ENCODE measurements at places on chromosomes 2 and 18.

DNA sequence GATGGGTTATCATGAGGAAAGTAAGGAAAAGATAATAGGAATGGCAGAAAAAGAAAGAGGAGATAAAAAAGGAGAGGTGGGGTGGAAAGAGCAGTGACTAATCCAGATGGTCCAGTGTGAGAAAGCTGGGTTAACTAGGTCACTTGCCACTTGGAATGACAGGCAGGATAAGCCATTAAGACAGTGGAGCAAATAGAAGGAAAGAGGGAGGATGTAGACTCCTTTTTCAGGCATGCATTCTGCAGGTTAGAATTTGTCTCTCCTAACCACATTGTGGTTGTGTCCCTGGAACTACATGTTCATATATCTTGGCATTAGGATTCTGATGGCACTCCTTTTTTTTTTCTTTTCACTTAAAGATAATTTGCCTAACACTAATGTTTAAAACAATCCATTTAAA, 13.4 kb upstream of the NEMP2 start:
- DNase-seq = peak; percentile 32

GRCh38 chr2:232889876-232890401, 19.9 kb downstream of the SNORC start:
- no peak for DNase-seq

DNA sequence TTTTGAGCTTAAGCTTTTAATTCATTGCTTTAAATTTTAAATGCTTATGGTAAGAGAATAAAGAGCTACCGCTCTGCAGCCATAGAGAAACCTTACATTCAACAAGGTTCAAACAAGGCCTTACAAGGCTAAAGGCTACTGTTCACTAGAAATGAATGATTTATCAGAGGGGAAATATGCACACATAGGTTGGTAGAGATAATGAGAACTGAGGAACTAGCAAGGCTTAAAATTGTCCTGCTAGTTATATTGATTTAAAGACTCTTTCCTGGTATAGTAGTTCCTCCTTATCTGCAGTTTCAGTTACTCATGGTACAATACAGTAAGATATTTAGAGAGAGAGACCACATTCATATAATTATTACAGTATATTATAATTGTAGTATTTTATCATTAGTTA, 193.4 kb downstream of the WDR7 start:
- no peak for DNase-seq

- DNase-seq = no peak
These were observed 2.3 kb downstream of the INPP5D start for GRCh38 chr2:233062451-233062850.

DNA sequence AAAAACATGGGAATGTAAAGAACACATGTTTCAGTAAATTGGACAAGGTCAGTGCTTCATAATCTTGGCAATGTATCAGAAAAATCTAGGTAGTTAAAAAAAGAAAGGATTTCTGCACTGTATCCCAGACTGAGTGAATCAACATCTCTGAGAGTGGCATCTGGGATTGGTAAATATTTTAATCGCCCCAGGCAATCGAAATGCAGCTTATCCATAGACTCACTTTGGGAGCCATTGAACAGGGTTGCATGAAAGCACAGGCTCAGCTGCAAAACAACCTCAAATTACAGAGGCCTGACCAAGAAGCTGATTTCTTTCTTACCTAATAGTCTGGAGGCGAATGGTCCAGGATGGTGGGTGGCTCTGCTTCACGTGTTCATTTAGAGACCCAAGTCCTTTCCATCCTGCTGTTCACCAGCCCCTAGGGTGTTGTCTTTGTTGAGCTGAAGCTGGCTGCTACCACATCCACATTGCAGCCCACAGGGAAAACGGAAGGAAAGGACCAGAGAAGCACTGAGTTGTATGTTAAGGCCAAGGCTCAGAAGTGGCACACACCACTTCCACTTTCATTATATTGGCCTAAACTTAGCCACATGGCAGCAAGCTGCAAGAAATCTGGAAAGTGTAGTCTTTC, 59.0 kb downstream of the MOGAT1 start:
- DNase-seq = no peak

GRCh38 chr2:234287650-234288049, 209.2 kb downstream of the ARL4C start:
- DNase-seq = no peak

GRCh38 chr18:42363446-42364441, 408.7 kb downstream of the PIK3C3 start:
- DNase-seq = no peak

- DNase-seq = peak; percentile 9
These were observed 45.9 kb downstream of the WIPF1 start for GRCh38 chr2:174551697-174552096.

DNA sequence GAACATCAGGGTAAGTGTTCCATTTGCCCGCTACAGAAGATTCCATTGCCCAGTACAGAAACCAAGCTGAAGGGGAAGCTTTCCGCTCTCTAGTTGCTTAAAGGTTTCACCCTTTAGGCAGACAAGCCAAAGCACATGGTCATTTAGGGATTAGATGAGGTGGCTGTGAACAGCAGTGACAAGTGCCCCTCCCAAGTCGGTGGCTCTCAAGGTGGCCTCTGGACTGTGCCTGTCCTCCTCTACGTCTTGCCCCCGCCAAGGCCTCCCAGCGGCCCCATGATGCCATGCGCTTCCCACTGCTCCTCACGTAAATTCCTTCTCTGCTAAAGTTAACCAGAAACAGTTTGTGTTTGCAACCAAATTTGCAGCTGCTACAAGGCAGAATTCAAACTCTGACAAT, 24.2 kb upstream of the PTPN4 start:
- no peak for DNase-seq

GRCh38 chr2:39246382-39246980, 2.7 kb upstream of the CDKL4 start:
- DNase-seq = no peak

DNA sequence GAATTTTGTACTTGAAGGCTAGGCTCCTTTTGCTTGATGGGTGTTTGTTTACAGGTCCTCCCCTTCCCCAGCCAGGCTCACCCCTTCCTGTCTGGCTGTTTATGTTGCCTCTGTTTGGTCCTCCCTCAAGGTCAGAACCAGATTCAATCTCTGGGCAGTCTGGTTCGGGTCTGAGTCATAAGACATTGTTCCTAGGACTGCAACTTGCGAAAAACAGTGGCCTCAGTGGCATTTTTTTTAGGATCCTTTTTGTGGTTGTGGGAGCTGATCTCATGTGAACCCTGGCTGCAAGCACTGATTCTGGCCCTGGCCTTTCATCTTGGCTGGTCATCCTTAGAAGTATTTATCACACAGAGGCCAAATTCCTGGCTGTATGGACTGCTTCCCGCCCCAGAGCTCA, 370.4 kb downstream of the CLIP4 start:
- peak; percentile 57 for DNase-seq

- no peak for DNase-seq
These were observed 184.7 kb downstream of the CD226 start for GRCh38 chr18:69763002-69763401.

GRCh38 chr2:238582159-238582558, 155.4 kb downstream of the ASB1 start:
- DNase-seq = no peak

DNA sequence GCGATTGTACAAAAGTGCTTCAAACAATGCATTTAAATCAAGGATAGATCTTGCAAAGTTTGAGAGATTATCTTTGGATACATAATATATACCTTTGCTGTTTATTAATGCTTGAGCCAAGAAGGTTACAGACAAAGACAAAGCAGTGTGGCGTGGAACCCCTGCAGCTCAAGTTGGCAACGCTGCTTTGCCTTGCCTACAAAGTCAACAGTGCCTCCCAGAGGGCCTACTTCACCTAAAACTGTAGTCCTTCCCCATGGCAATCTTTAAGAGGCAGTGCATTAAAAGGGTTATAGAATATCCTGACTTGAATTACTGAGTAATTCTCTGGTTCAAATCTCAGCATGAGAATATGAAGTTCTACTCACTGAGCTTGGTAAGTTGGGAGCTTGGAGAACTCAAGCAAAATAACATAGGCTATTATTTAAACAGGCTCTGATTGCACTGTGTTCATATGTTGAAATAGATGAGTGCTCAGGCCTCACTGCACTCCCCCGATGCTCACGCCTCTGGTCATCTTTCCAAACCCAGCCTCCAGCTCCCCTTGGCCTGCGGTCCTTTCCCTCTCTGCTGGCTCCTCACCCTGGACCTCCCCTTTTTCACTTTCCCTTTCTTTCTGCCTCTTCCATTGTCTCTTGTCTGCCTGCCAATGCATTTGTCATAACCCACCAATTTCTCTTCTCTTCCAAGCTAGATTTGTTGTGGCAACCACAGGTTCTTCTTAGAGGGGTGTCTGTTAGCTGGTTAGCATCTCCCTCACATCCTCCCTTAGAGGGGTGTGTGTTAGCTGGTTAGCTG, 96.5 kb downstream of the MYT1L start:
- peak; percentile 5 for DNase-seq

- no peak for DNase-seq
These were observed 7.9 kb upstream of the NABP1 start for GRCh38 chr2:191670076-191670475.

DNA sequence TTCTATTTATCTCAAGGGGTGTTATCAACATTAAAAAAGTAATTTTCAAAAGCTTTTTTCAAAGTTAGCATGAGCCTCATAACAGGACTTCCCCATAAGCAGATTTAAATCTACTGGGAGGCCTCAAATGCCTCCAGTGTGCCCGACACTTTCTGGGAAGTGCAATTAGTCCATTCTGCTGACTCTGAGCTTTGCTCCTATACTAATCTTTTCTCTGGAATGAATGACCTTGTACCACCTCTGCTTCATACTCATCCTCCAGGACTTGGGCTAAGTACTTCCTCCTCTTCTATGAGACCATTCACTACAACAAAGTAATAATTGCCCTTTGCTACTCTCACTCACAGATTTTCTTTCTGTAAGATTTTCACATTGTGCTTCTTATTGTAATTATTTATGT, 111.1 kb downstream of the RIT2 start:
- no peak for DNase-seq

- no peak for DNase-seq
These were observed 285.6 kb upstream of the ACVR2A start for GRCh38 chr2:147559070-147559725.

DNA sequence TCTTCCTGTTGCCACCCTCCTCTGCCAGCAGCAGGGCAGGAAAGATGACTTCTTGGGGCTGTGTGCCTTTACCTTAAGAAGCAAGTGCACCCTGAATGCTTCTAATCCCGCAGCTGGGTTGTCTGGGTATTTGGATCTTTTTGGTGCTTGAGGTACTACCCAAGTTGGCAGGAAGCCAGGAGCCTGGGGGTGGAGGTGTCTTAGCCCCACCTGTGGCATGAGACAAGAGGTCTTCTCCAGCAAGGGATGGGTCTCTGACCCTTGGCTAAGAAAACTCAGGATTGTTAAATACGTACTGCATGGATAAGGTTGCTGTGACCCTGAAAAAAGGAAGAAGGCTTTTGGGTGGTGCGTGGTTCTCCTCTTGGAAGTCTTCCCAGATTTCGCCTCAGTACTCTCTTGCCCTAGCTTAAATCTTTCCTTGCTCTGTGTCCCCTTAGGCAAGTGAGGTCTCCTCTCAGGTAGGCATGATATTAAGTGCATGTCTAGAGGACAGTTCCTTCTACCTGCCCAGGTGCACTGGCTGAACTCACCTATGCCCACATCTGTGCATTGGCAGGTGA, 4.3 kb downstream of the HPCAL1 start:
- no peak for DNase-seq

GRCh38 chr2:69545477-69545932, 98.0 kb downstream of the AAK1 start:
- DNase-seq = no peak

GRCh38 chr2:204673877-204674276, 128.6 kb downstream of the PARD3B start:
- DNase-seq = peak; percentile 77

DNA sequence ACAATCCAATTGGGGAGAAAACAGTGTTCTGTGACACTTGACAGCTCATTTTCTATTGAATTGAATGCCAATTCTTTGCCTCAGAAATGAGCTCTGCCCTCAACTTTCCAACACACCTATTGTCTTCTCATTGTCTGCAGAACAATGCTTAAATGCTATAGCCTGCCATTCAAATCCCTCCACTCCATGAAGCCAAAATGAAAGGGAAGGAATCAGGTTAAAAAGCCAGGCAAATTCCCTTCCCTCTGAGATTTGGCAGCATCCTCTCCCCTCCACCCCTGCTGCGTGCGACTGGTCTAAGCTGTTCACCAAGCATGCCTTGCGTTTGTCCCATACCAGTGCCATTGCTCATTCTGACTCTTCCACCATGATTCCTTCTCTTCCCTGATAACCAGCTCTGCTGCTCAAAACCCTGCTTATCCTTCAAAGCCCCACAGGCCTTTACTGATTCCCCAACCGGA, 32.4 kb upstream of the TMEM131 start:
- DNase-seq = peak; percentile 74

DNA sequence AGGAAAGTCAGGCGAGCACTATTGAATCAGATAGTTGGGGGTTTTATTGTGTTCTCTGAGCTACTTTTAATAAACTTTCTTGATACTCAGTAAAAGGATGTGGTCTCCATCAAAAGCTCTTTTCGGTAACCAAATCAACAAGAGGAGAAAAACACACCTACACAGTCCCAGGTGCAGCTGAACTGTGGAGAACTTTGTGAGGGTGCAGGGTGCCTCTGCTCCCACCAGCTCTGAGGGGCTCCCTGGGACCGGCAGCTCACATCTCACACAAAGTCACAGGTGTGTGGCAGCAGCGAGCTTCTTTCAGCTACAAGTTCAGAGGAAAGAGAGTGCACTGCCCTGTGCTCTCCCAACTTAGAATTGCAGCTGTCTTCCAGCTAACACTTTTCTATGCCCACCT, 650.4 kb downstream of the RNF144A start:
- DNase-seq = no peak

- no peak for DNase-seq
These were observed 7.1 kb downstream of the ASB18 start for GRCh38 chr2:236257136-236257535.

DNA sequence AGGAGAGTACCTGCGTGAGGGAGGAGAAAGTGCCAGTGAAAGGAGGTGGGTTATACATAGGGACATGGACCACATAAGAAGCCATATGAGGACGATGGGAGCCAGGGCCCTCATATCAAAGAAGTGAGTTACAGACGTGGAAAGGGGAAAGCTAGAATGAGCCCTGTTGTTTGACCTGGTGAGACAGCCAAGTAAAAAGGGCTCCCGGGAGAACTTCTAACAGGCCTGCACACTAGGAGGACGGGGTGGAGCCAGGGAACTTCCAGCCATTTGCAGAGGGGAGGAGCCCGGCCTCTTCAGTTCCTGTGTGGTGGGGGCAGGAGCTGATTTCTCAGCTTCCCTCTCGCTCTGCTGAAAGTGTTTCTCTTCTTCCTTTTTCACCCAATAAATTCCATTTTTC, 84.1 kb upstream of the SLC66A3 start:
- no peak for DNase-seq

GRCh38 chr18:22412176-22412911, 5.4 kb downstream of the CTAGE1 start:
- DNase-seq = peak; percentile 57

- DNase-seq = peak; percentile 92
These were observed 77.1 kb downstream of the SPATS2L start for GRCh38 chr2:200383380-200384110.

DNA sequence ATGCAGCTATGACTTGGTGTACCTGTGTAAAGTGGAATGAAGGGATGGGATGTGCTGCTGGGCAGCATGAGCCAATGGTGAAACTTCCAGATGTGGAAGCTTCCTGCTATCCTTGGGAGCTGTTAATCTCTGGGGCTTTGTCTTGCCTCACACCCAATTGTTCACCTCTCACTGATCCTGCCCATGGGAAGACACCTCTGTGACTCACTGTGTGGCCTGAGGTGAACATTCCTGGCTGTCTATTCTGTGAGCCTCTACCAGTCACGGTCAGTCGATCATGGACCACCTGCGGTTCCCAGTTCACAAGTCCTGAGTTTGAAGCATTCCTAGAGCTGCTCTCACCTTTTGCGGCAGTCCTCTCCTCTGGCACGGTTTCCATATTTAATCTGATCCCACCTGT, 12.1 kb downstream of the NEURL3 start:
- DNase-seq = peak; percentile 54

GRCh38 chr2:1546023-1546591, 132.8 kb downstream of the TPO start:
- DNase-seq = peak; percentile 49
